ENCODE measurements at places on chromosomes 6 and 20.

- no peak for DNase-seq
These were observed 13.4 kb downstream of the CST3 start for GRCh38 chr20:23624324-23624691.

DNA sequence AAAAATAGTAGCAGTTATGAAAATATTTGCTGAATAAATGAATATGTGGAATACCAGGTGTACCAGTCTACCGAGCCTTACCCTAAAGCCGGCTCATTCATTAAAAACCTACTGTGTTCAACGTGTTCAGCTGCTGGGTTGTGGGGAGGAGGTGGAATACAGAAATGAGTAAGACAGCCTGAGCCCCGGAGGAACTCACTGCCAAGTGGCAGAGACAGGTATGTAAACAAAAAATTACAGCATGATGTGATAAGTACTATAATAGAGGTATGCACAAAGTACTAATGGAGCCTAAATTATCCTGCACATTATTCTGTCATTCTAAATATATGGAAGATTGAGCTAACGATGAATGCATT lies 6.8 kb upstream of the ADTRP start:
- peak; percentile 69 for DNase-seq

DNA sequence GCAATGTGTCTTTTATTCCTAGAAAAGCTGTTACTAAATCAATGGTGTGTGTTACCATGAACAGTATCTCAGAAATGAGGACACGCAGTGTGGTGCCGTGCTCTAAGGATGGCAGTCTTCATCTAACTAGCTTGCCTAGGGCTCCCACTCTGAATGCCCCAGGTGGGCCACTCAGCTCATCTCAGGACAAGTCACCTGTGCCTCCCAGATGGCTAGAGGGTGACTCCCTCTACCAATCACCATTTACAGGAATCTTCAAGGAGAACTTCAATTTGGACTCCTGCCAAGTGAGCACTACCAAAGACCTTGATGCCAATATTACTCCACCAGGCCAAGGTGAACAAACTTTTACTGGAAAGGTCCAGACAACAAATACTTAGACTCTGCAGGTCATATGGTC lies 202.8 kb upstream of the FOXQ1 start:
- DNase-seq, result no peak

DNA sequence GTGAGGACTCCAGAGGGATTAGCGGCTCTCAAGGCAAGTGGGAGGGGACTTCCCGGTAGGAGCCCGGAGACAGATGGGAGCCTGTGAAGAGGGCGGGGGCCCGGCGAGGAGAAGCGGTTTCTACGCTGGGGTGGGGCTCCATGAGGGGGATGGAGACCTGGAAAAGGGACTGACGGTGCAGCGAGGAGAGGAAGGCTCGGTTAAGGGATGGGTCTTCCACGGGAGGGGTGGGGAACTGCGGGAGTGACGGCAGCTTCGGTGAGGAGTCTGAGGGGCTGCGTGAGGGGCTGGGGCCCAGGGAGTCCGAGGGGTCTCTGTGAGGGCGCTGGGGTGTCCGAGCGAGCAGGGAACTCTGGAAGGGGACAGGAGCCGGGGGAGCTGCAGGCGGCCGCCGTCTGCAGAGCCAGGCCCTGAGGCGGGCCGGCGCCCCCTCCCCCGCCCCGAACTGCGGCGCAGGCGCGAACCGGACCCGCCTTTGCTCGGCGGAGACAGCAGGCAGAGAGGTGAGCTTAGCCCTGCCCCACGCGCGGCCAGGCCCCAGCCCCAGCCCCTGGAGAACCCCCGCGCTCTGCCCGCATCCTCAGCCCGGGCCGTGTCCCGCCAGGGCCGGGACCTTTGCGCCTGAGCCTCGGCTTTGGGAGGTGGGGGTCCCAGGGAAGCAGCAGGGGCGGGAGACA lies at the start of gene NRSN2:
TSS of gene NRSN2 (plus strand) at position 472 of the 677 bp plus-strand sequence. CDS start 2,533 bp downstream, outside the sequence.
- peak; percentile 64 for DNase-seq

- no peak for DNase-seq
These were observed 146.7 kb upstream of the ID4 start for GRCh38 chr6:19690325-19691075.

DNA sequence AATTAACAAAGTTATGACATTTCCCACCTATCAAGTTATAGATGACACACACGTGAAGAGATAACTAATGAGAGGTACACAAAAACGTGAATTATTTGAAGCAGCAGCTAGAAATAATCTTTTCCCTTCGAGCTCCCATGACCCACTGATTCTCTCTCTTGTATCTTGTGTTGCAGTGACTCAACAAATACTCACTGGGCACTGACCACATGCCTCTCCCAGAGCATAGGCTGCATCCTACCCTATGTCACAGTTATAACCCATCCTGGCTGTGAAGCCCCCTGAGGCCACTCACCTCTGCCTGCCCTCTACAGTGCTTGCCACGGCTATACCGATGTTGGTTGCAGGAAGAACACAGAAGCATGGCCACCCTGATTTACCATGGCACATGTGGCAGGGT lies 91.8 kb downstream of the INSM1 start:
- no peak for DNase-seq

DNA sequence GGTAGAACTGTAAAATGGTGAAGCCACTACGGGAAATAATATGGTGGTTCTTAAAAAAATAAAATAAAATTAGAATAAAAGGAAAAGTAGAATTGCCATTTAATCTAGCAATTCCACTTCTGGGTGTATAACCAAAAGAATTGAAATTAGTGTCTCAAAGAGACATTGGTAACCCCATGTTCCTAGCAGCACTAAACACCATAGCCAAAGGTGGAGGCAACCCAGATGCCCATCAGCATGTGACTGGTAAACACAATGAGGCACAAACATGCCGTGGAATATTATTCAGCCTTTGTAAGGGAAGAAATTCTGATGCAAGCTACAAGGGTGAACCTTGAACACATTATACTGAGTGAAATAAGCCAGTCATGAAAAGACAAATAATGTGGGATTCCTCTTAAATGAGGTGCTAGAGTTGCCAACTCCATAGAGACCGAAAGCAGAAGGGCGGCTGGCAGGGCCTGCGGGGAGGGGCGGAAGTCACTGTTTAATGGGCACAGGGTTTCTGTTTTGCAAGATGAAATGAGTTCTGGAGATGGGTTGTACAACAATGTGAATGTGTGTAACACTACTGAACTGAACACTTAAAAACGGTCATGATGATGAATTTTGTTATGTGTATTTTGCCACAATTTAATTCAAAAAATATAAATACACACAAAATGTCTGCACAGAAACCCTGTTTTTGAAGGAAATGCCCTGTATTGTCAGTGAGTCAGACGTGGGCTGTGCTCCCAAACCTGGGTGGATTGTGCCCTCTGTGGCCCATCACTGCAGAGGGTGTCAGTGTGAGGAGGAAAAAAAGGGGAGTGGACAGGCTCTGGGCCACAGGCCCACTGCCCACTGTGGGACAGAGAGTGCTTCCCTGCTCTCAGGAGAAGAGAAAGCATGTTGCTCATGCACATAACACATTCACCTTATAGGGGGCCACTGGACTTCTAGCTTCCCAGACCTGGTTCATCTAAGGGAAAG lies 49.6 kb upstream of the CD93 start:
- DNase-seq, result no peak

Data from activated CD4-positive, alpha-beta T cell treated with anti-CD3 and anti-CD28 coated beads for 36 hours (primary cell).